T-helper 1 cell (primary cell): ENCODE measurements at places on chromosomes 1 and 21.

DNA sequence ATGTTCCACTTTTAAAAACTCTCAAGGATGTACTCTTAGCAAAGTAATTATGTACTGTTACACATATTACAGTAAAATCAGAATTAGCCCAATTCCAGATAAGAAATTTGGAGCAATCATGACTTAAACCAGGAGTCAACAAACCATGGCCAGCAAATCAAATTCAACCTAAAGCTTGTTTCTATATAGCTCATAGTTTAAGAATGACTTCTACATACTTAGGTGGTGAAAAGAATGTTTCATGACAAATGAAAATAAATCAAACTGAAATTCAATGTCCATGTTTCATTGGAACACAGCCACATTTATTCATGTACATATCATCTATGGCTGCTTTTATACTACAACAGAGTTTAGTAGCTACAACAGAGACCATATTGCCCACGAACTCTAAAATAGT, 35.1 kb downstream of the FRRS1 start:
- DNase-seq, result no peak

GRCh38 chr1:68361346-68361910, 88.3 kb downstream of the RPE65 start:
- no peak for DNase-seq

DNA sequence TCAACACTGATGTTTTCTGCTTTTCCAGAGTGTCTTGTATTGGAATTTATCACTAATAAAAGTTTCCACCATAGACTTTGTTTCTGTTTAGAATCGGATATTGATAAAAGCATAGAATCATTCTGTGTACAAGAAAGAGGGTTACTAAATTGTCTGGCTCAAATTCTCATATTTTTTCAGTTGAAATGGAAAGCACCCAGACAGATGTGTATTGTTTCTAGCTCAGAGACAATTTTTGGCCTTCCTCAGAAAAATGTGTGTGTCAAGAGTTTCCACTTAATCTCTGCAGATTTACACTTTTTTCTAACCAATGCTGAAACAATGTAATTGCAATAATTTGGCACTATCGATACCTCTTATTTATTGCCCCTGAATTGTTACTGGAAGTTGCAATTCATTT, 20.2 kb downstream of the LHX9 start:
- no peak for DNase-seq

DNA sequence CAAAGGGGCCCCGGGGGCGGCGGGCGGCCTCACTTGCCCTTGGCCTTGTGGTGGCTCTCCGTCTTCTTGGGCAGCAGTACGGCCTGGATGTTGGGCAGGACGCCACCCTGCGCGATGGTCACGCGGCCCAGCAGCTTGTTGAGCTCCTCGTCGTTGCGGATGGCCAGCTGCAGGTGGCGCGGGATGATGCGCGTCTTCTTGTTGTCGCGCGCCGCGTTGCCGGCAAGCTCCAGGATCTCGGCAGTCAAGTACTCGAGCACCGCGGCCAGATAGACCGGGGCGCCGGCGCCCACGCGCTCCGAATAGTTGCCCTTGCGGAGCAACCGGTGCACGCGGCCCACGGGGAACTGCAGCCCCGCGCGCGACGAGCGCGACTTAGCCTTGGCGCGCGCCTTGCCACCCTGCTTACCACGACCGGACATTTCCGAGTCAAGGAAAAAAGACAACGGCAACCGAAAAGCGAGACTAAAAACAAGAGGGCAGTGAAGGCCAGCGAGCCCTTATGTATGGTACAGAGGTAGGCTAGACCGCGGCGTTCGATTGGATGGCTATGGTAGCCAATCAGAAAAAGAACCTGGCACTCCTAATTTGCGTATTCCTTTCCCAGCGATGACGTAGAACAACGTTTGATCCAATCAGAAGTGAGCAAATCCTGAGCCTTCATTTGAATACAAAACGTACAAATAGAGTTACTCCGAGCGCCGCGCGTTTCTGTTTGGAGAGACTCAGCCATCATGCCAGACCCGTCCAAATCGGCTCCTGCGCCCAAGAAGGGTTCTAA, 29.6 kb upstream of the RNF187 start:
- DNase-seq, result peak; percentile 84

DNA sequence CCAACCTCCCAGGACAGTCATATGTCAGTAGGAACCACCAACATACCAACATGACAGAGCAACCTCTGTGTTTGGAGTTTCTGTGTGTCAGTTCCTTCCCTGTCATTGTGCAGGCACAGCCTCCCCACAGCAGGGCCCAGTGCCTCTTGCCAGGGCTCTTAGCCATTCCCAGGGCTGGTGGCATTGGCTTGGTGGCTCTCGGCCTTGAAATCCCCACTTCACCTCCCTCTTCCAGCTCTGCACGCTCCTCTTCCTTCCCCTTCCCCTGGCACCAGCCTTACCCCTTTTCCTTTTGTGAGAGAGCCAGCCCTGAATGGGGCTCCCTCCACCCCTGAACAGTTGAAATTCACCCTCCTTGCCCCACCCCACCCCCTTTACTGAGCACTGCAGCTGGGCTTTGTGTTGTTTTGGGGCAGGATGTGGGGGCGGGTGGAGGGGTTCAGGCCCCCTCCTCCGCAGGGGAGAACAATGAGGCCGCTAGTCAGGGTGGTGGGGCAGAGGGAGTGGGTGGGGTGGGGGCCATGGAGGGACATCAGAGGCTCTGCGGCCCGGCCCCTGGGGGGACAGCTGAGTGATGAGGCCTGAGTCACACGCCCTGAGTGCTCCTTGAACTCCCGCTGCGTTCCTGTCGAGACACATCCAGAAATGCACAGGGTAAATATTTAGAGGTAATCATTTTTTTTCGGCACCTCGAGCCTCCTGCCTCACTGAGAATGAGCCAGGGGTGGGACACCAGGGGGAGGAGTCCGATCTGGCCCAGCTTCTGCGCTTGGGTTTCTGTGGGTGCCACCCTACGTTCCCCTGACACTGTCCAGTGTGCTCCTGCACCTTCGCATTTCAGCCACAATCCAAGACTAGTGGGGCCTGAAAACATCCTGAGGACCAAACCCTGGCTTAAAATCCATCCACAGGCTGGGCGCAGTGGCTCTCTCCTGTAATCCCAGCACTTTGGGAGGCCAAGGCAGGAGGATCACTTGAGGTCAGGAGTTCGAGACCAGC, 28.6 kb downstream of the LGR6 start:
- no peak for DNase-seq

DNA sequence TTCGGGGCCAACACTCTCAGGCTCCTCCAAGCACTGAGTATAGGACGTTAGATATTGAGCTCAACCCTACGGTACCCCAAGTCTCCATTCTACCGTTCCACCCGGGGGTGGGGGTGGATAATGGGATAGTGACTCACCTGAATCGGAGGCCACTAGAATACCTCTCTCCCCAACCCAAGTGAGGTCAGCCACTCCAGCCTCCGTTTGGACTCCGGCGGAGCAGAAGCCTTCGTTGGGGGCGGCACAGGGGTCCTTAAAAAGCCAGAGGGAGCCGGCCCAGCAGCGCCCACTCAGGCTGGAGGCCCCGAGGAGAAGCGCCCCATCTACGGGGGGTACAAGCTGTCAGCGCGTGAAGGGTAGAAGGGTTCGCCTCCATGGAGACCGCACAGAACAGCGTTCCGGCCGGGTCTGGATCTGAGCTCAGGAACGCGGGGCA, 556 bp downstream of the WDR77 start:
- DNase-seq, result no peak
